Activated T-helper 1 cell treated with anti-CD3 and anti-CD28 coated beads, Interleukin-2, amount 50 U/mL, for 16 hours (primary cell): ENCODE measurements at places on chromosomes 7 and 10.

DNA sequence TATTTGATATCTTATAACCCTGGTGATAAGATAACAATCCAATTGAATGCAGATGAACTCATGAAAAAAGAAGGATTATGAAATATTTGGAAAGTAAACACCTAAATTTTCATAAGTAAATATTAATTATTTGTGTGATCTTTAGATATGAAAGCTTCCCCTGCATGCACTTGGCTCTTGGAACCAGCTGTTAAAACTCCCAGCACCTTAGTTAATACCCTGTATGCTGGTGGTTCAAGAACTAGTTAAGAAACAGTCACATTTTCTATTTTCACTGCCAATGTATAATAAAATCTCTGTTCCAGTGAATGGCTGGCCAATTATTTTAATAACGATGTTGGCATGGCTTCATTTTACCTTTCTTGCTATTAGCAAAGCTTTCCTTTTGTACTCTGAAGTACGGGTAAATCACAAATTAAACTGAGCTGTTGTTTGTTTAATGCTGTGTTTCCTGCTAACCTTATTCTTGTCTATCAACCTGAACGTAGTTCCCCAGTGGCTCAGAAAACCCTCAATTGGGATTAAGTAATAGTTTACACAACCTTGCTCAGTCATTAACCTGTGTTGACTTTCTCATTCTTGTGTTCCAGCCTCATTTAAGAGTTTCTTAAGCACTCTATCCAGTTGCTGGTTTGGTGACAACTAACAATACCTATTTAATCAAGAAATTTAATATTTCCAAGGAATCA lies 38.9 kb downstream of the MET start:
- no peak for DNase-seq

GRCh38 chr10:13971601-13972475 lies 358.9 kb downstream of the FRMD4A start:
- no peak for DNase-seq

DNA sequence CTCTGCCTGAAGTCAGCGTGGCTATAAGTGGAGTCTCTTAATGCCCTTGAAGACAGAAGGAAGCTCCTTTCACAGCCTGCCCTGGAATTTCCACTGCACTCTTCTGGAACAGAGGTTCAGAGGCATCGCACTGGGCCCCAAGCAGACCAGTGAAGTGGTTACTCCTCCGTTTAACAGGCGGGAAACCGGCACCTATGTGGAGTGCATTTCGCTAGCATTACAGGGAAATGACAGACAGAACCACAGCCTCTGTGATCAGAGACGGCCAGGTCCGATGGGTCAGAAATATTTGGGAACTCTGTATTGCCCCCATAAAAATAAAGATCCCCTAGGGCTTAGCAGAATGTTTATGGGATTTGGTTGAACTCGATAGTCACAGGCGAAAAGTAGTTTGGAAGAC lies 406.9 kb upstream of the PRKCQ start:
- DNase-seq = no peak

GRCh38 chr7:38222481-38223096 lies 44.5 kb downstream of the STARD3NL start:
- DNase-seq = no peak

GRCh38 chr10:73862011-73862410 lies 12.3 kb downstream of the CAMK2G start:
- no peak for DNase-seq
